ENCODE measurements at places on chromosomes 1 and 21.

DNA sequence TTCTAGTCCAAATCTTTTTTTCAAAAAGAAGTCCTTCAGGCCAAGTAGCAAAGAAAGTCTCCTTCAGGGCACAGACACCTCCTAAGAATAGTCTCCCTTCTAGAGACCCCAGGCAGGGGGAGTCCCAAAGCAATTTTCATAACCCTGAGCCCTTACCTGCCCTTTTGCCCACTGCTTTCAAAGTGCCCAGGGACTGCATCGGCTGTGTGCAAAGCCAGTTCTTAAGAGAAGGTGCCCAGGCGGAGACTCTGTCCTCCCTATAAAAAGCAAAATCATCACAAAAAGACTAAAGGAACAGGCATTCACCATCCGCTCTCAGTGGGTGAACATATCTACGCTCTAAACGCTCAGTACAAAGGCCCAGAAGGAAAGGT is 32.2 kb downstream of the ELK4 start:
- no peak for DNase-seq

DNA sequence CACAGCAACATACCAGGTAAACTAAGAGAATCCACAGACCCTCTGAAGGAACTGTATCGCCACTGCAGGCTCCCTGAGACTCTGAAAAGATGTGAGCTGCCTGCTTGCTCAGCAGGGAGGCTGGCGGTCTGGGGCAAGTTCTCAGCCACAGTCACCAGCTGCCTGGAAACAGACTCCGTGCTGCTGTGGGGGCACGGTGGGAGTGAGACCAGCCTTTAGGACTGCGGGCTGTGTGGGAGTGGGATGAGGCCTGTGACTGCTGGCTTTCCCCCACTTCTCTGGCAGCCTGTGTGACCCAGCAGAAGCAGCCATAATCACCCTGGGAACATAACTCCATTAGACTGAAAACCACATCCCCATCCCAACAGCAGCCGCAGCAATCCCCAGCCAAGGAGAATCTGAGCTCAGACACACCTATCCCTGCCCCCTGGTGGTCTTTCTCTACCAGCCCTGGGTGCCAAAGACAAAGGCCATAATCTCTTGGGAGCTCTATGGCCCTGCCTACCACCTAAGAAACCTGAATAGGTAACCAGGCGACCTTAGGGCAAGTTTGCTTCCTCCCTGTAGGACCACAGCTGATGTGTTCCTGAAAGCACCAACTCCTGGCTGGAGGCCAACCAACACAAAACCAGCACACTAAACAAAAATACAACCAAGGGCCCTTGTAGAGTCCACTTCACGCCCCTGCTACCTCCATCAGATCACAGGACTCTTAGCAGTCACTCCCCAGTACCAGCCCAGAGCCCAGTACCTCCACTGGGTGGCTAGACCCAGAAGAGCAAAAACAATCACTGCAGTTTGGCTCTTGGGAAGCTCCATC is 151.5 kb downstream of the SMYD3 start:
- DNase-seq, result no peak

GRCh38 chr1:173333581-173333980 is 126.5 kb upstream of the TNFSF4 start:
- DNase-seq, result no peak

DNA sequence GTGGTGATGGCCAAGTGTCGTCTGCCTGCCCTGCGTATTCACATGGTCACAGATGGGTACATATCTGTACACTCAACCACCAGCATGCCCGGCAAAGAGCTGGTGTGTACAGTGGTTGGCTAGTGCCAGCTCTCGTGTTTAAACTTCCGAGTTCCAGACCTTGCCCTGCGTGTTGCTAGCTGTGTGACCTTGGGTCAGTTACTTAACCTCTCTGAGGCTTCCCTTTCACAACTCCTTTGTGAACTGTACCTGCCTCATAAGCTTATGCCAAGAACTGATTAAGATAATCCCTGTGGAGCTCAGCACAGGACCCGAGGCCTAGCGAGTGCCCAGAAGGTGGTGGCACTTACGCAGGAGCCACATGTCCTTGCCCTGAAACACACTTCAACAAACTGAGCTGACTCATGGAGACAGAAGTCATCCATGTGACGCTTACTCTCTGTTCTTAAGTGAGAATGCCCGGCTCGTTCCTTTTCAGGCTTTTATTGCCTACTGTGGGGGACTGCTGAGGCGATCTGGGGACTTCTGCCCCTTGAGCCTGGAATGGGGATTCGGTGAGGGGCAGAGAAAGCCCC is 55.4 kb downstream of the ALPL start:
- no peak for DNase-seq

GRCh38 chr21:19034041-19034440 is 630.5 kb upstream of the TMPRSS15 start:
- DNase-seq, result no peak

All from omental fat pad (tissue), 4 donors.